Right renal cortex interstitium (tissue), 3 donors: ENCODE measurements at places on chromosomes 16 and 17.

- no peak for DNase-seq
Measured at GRCh38 chr16:87246269-87247065, 70.7 kb downstream of the C16orf95 start.

DNA sequence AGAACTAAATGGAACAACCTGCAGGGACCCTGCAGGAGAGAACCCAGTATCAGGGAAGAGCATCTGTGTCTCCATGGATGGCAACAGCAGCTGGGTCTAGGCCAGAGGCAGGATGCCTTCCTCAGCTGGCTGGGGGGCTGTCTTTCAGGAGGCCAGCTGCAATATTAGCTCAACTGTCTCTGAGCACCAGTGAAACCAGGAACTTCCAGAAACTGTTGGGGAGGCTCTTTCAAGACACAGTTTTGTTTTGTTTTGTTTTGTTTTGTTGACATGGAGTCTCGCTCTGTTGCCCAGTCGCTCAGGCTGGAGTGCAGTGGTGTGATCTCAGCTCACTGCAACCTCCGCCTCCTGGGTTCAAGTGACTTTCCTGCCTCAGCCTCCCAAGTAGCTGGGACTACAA, 7.6 kb downstream of the GPR142 start:
- DNase-seq: no peak

GRCh38 chr17:11499881-11500280, 98.4 kb upstream of the DNAH9 start:
- DNase-seq: no peak

DNA sequence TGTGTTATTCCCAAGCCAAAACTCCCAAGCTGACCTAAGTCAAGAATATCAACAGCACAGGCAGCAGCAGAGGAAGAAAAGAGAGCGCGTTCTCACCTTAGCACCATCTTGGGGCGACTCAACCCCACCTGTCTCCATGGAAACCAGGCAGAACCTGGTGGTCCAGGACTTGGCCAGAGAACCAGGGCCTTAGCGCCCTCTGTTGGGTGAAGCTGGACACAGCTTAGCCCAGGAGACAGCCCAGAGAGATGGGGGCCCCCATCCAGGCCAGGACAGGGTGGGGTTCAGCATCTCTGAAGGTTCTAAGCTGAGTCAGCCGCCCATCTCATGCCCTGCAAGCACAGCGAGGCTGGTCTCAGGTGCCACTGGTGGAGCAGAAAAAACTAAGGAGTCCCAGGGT, 60.1 kb upstream of the TMEM132E start:
- no peak for DNase-seq
